ENCODE measurements at places on chromosomes 7 and 10.

GRCh38 chr10:132444877-132445351 is 47.9 kb downstream of the PWWP2B start:
- peak; percentile 2 for DNase-seq

- DNase-seq = no peak
These were observed 11.3 kb upstream of the ZNF518A start for GRCh38 chr10:96118604-96119450.

DNA sequence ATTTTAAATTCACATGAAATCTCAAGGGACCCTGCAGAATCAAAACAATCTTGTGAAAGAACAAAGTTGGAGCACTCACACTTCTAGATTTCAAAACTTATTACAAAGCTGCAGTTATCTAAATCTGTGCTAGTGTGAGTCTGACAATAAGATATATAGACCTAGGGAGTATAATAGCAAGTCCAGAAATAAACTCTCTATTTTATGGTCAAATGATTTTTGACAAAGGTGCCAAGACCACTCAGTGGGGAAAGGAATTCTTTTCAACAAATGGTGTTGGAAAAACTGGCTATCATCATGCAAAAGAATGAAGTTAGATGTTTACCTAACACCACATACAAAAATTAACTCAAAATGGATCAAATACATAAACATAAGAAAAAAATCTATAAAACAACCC is 68.2 kb downstream of the TFEC start:
- DNase-seq = no peak

- DNase-seq = no peak
These were observed 16.1 kb upstream of the C10orf71 start for GRCh38 chr10:49282879-49283341.

DNA sequence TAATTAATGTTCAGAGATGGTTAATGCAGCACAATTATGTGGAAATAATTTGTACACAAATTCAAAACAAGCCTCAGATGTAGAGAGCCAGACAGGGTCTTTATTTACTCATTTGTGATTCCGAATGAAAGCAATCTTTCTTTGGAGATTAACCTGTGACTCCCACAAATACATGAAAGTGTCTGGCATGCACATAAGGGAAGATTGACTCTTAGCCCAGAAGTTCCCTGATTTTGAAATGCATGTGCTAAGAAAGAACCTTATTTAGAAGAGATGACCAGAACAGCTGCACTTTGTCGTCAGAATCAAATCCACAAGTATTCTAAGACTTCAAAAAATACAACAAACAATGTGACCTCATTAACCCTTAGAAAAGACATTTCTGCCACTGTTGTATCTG is 45.1 kb downstream of the RNLS start:
- DNase-seq = no peak

GRCh38 chr10:17033529-17034260 is 95.9 kb downstream of the CUBN start:
- DNase-seq = no peak

GRCh38 chr10:81953420-81953819 is 78.4 kb downstream of the NRG3 start:
- no peak for DNase-seq

- peak; percentile 23 for DNase-seq
These were observed 56.7 kb upstream of the SEPHS1 start for GRCh38 chr10:13404791-13405190.

- no peak for DNase-seq
These were observed 272.7 kb downstream of the GFRA1 start for GRCh38 chr10:116000151-116000842.

GRCh38 chr7:64890761-64891362 is 12.2 kb upstream of the ZNF273 start:
- no peak for DNase-seq

GRCh38 chr7:142434666-142435167 is 176.9 kb upstream of the PRSS58 start:
- no peak for DNase-seq

- DNase-seq = no peak
These were observed 761.5 kb downstream of the GATA3 start for GRCh38 chr10:8815969-8816368.

- DNase-seq = no peak
These were observed 17.7 kb upstream of the EXOC4 start for GRCh38 chr7:133234961-133235875.

- no peak for DNase-seq
These were observed 65.5 kb downstream of the HPSE2 start for GRCh38 chr10:99170116-99170675.

GRCh38 chr10:103519798-103520197 is 26.3 kb downstream of the NEURL1 start:
- DNase-seq = no peak

GRCh38 chr10:43308986-43309385 is 42.1 kb upstream of the RASGEF1A start:
- no peak for DNase-seq

DNA sequence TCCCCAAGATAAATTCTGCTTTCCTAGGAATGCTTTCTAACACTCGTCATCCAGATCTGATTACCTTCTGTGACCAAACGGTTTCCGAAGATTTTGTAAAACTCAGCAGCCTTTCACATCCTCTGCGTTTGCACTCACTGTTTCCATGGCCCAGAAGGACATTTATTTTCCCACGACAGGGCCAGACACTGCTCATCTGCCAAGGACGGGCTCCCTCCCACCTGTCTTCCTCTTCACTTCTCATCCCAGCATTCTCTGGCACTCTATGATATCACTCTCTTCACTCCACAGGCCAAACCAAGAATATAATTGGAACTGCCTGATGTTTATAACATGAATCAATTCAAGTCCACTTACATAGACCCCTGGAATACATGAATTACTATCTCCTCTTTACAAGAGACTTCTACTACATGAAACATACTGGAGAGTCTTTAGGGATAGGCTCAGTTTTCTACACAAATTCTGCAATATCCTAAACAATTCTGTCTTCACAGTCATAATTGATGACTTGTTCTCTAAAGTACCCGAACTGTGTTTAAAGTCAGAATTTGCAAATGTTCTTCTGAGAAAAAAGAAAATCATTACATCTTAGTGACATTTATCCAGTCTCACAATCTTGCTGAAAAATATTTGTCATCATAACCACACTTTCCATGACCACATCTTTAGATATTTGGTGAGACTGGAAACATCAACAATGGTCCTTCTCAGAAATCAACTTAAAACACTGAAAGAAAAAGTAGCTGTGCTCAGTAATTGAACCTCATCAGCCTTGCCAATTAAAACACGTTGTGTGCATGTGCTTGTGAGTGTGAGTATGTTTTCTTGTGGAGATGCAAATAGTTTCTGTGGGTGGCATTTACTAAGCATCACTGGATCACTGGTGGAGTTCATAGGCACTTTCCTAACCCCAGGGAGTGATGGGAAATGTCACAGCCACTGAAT is 79.5 kb upstream of the PRSS58 start:
- no peak for DNase-seq

- no peak for DNase-seq
These were observed 17.7 kb upstream of the KLF6 start for GRCh38 chr10:3802526-3803265.

DNA sequence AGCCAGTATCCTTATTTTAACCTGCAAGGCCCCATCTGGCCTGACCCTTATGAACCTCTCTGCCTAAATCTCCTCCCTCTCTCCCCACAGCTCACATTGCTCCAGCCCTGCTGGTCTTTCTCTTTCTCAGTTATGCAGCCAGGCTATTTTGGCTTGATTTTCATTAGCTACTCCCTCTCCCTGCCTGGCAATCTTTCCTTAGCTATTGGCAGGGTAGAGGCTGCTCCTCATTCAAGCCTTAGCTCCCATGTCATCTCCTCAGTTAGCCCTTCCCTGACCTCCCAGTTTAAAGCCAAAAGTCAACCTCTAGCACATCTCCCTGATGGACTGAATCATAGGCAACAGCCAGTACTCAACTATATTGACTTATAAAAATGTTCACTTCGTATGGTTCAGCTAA is 214.4 kb upstream of the CELF2 start:
- no peak for DNase-seq

- no peak for DNase-seq
These were observed 30.3 kb upstream of the TCF7L2 start for GRCh38 chr10:112919721-112920120.

GRCh38 chr10:12844811-12845483 is 156.6 kb downstream of the CCDC3 start:
- no peak for DNase-seq

DNA sequence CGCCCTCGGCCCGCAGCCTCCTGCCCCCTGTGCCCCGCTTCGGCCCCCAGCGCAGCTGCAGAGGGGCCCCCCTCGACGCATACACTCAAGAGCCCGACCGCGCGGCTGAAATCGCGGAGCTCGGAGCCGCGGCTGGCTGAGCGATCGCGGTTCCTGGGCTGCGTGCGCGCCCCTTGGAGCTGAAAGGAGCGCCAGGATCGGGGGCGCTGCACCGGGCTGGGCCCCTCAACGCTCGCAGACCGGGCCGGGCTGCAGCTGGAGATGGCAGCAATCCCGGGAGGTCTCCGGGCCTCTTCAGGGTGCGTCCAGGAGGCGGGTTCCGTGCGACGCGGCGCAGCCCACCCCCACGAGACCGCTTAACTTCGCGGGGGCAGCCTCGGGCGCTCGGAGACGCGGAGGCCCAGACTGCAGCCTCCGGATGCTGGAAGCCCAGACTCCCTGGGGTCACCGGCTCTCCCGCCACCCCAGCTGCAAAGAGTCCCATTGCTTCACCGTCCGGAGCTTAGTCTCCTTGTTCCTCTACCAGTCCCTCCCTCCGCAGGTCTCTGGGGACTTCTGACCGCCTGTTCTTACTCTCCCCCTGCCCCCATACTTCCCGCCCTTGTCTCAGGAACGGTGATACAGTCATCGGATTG is 73.0 kb upstream of the LRRC4 start:
- peak; percentile 32 for DNase-seq

- no peak for DNase-seq
These were observed 137.0 kb upstream of the FGFR2 start for GRCh38 chr10:121735263-121735662.

Measured in NCI-H2171 treated with DMSO at 0.1 percent for 48 hours (cell line).